ENCODE measurements at places on chromosomes 7 and 10.

- no peak for DNase-seq
Measured at GRCh38 chr10:12507165-12507850, 158.0 kb downstream of the CAMK1D start.

DNA sequence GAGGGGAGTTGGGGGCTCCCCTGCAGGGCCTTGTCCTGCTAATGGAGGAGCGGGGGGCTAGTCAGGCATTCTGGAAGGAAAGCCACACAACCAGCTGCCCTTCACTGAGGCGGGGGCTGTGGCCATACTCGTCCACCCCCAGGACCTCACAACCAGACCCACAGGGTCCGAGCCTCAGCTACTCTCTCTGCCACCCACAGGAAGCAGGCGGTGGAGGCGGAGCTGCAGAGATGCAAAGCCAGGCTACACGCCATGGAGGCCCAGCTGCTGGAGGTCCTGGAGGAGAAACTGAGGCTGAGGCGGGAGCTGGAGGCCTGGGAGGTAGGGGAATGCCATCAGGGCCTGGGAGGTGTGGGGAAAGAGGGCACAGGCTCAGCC, 3.1 kb downstream of the ABHD11 start:
- DNase-seq, result no peak

DNA sequence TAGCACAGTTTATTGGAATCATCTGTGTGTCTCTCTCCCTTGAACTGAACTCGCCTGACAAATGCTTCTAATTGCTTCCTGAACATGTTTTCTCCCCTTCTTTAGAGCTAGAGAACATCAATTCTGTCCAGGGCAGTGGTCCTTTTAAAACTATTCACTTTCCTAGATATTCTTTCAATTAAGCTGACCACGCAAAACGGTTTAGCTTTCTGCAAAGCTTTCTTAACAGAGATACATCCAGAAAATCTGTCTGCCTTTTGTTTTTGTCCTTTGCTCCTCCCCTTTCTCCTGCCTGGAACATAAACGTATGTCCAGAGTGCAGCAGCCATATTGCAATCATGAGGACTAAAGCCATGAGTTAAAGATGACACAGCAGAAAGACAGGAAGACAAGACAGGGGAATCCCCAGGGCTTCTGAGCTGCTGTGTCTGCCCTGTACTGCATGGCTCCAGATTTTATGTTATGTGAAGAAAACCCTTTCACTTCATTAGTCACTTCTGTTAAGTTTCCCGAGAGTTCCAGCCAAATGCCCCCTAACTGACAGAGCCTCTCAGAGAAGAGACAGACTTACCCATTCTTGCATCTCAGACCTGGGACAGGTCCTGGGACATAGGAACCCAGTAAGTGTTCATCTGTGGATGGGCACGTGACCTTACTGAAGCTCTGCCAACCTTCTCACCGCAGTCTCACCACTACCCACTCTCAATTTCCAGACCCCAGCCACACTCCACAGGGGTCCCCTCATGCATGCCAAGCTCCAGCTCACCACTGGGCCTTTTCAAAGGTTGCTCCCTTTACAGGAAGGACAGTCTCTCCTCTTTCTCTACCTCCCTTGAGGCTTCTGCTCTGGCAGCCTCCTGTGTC, 35.0 kb upstream of the CPXM2 start:
- no peak for DNase-seq

- no peak for DNase-seq
Measured at GRCh38 chr10:61965703-61966395, 64.3 kb downstream of the ARID5B start.

DNA sequence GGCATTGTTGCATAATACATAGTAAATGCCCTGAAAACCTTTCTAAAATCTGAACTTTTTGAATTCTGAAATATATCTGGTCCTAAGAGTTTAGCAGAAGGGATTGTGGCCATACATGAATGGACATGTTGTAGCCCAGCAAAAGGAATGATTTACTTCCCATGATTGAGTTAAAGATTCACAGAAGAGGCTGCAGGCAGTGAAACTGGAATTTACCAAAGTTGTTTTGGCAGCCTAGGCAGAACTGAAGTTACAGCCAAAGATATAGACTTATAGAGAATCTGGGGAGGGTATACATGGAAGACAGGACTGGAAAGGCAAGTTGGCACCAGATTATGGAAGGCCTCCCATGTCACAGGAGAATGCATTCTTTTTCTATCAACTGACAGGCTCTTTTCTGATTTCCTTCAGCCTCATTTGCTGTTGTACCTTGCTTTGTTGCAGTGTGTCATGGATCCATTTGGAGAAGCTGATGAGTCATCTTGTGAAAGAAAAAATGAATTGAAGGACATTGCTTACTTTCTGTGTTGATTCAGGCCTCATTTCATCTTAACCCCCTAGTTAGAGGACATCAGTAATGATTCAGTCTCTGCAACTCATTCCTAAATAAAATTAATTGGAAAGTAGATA, 356.2 kb upstream of the LRGUK start:
- DNase-seq, result no peak

DNA sequence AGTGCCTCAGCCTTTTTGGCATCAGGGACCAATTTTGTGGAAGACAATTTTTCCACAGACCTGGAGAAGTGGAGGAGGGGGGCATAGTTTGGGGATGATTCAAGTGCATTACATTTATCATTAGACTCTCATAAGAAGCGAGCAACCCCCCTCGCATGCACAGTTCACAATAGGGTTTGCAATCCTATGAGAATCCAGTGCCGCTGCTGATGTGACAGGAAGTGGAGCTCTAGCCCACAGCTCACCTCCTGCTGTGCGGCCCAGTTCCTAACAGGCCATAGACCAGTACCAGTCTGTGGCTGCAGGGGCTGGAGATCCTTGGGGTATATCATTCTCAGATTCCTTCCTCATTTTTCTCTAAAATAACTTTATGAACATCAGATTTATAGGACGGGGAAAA, 50.8 kb downstream of the ATAD1 start:
- DNase-seq, result no peak

DNA sequence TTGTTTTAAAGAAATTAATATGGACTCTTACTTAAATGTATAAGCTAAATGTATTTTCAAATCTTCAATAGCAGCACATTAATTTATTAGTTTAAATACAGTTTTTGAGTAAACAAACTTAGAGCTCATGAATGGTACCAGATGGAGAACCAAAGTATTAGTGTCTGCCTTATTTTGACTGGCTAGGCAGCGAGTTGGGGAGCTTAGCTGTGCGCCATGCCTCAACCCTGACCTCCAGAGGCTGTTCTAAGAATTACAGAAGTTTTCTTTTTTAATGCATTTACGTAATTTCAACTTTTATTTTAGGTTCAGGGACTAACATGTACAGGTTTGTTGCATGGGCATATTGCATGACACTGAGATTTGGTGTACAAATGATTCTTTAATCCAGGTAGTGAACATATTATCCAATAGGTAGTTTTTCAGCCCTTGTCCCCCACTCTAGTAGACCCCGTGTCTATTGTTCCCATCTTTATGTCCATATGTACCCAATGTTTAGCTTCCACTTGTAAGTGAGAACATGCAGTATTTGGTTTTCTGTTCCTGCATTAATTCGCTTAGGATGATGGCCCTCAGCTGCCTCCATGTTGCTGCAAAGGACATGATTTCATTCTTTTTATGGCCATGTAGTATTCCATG, 166.8 kb downstream of the IQUB start:
- DNase-seq, result no peak

DNA sequence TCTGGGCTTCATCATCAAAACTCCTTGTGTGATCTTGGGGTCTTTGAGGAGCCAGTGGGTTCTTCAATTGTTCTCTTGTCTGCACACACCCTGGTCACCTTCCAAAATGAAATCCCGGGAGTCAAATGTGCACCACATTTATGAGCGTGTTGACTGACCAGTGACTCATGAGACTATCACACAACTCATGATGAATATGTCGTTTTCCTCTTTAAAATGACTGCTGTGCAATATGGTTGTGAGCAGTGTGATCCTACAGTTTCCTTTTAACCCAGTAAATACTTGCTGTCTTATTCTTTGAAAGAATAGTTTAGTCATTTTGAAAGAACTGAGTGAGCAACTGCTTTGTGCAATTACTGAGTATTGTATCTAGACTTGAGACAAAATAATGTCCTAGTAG, 149.2 kb downstream of the DYNC1I1 start:
- no peak for DNase-seq

DNA sequence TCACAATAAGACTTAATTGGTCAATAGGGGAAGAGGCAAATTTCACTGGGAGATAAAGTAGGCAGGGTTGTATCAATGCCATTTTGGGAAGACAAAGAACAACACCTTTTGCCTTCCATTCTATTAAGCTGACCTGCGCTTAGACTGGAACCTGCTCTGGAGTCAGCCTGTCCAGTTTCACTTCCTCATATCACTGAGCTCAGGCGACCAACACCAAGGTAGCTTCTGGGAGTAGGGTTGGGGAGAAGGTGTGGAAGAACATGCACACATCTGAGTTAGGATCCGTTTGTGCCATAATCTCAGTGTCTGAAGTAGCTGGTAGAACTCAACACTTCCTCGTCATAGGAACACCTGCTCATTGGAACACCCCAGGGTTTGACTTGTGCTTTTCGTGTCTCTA, 527.4 kb upstream of the IGFBP3 start:
- no peak for DNase-seq

- DNase-seq, result peak; percentile 25
Measured at GRCh38 chr7:138625084-138625848, 75.9 kb downstream of the SVOPL start.

DNA sequence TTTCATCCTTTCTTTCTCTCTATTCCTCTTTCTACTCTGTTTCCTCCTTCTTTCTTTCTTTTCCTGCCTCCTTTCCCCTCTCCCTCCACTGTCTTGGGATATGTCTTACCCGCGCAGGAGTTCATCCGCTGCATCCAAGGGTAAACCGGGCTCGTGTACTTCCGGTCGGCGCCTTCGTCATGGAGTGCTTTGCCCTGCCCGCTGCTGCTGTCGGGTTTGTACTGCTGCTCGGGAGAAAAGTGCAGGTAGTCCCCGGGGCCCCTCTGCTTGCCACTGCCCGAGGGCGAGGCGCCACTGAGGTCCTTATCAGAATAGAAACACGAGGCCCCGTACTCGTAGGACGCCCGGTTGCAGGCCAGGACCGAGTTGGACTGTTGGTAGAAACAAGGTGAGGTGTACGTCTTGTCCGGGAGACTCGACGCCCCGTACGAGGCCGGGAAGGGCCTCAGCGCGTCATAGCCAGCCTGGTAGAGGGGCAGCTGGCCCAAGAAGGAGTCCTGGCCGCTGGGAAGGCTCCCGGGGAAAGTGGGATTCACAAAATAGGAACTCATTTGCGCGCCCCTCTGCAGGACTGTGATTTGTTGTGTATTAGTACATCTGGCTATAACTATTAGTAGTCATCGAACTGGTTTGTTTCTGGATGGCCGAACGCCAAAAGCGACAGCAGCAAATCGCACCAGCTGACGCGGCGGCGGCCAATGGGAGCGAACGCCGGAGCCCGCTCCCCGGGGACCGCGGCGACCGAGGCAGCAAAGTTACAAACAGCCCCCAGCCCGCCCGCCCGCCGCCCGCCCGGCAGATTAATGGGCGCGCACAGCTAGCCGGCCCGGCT, at the start of gene HOXA6:
Gene HOXA6, minus strand, starts transcription at position 576 of the 832 bp plus-strand sequence. Its CDS starts 25 bp downstream, at position 551.
- DNase-seq, result no peak

- DNase-seq, result no peak
Measured at GRCh38 chr7:27438881-27439589, 196.4 kb downstream of the EVX1 start.

DNA sequence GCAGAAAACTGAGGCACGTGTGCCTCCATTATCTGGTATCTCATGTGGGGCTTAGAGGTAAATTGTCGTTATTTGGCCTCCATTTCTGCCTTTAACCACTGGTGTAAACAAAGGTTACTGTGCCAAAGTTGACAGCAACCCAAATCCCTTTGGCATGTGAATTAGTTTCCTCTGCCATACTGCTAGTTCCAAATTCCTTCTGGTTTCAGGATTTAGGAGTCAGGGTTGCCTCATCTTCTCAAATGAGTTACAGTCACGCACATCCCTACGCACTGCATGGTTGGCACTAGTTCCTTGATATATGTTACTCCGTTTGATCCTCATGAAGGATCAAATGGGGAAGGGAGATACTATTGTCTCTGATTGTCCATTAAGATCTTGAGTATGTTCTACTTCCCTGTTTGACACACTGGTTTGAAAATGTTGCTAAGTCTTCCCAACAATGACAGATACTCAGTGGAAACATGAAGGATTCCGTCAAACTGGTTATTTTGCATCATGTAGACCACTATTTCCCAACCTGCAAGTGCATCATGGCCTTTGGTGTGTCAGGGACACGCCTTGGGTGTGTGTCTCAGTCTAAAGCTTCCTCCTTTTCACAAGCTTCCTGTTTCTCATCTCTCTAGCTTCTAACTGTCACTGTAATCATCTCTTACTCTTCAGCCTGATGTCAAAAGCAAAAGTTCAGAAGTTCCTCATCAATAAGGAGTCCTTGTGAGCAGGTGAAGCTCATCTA, at the start of gene LIPN:
Gene LIPN, plus strand, starts transcription at position 655 of the 736 bp plus-strand sequence. CDS start 1,386 bp downstream, outside the sequence.
- no peak for DNase-seq

- DNase-seq, result no peak
Measured at GRCh38 chr10:124222318-124222987, 129.1 kb upstream of the CHST15 start.

GRCh38 chr7:18828260-18828993, 289.0 kb downstream of the TWIST1 start:
- DNase-seq, result no peak

DNA sequence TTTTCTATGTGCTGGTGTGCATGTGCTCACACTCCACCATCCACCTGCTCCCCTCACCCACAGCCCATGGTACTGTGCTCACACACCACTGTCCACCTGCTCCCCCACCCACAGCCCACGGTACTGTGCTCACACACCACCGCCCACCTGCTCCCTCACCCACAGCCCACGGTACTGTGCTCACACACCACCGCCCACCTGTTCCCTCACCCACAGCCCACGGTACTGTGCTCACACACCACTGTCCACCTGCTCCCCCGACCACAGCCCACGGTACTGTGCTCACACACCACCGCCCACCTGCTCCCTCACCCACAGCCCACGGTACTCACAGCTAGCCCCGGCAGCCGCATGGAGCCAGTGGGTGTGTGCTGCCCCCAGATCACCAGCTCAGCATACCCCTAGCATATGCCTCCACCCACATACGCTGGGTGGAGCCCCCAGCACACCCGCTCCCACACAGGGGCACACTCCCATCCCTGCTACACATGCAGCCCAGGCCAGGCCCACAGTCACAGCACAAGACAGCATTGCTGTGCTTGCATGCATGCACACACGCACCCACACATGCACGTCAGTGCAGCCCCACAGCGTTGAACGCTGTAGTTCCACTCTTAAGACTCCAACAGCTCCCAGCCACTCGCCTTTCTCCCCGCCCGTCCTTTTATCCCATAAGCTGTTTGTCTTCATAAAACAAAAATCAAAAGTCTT, 62.0 kb downstream of the PAX2 start:
- DNase-seq, result no peak

DNA sequence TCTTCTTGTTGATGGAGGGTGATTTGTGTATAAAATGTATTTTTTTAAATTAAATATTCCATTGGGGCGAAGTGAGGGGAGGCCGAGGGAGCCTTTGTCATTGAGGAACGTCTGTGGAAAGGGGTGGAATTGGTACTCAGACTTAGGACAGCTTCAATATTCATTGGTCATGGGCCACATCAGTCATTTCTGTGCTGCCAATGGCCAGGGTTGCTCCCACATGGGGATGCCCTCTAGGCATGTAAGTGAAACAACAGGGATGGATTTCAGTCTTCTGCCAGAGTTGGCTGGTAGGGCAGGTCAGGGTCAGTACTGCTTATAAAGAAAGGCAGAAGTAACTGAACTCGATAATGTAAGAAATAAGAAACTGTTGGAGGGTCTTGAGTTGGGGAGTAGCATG, 47.2 kb downstream of the NEURL1 start:
- no peak for DNase-seq
